ENCODE measurements at places on chromosomes 12 and 14.

- DNase-seq = no peak
Observed at GRCh38 chr14:92416544-92416943, 93.6 kb downstream of the SLC24A4 start.

DNA sequence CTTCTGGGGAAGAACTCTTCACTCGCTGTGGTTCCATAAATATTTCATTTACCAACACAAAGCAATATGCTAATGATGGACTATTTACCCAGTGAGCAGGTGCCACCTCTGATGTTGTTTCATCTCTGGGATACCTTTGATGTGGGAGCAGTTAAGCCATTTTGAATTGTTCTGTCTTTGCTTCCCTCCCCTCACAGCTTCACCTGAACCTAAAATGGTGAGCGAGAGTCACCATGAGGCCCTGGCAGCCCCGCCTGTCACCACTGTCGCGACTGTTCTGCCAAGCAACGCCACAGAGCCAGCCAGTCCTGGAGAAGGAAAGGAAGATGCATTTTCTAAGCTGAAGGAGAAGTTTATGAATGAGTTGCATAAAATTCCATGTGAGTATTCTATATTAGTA, 352.7 kb downstream of the SYT1 start:
- DNase-seq = no peak

GRCh38 chr14:91177073-91178034, 63.5 kb downstream of the DGLUCY start:
- DNase-seq = peak; percentile 68

DNA sequence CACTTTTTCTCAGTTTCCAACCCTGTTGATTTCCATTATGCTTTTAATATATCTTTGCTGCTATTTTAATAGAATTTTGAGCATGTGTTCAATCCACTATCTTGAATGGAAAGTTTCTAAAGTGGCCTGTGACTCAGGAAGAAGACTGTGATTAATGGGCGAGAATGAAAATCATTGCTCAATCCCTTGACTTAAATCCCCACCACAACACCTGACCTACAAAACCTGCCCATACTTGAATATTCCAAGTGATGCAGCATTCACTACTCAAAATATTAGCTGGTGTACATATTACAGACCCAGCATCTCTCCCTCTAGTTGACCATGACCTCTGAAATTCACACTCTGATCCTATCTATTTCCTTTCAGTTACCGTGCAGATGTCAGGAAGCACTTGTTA, 1.3 kb upstream of the OAS3 start:
- DNase-seq = no peak

- no peak for DNase-seq
Observed at GRCh38 chr12:64296301-64296700, 74.2 kb upstream of the KICS2 start.

GRCh38 chr14:34374998-34375740, 86.9 kb downstream of the SPTSSA start:
- no peak for DNase-seq

GRCh38 chr12:123478762-123479161, 20.8 kb downstream of the SNRNP35 start:
- DNase-seq = no peak

DNA sequence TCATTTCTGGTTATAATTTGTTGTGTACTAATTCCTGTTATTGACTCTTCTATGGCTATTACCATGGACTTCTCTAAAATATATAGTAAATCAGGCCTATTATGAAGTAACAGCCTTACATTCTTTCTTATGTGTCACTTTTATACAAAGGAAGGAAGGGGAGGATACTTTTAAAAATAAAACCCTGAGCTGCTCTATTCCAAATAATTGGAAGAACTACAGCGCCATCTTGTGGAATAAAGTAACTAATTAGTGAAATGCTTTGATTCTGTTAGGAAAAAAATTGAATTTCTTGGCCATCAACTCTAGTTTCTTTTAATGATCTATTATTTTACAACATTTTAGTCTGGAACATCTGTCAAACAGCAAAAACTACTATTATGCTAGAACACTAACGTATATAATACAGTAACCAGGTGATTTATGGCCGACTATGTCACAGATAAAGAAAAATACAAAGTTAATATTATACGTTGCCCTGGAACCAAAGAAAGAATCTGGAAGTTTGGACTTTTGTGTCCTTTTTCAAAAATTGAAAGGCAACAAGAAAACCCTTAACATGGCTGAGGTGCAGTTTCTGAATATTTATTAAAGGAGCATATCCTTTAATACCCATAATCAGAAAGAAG, 55.0 kb upstream of the NELL2 start:
- DNase-seq = no peak

- DNase-seq = no peak
Observed at GRCh38 chr12:6567112-6567670, 900 bp downstream of the NOP2 start.

- DNase-seq = no peak
Observed at GRCh38 chr12:101775816-101776215, 36.6 kb upstream of the SYCP3 start.

DNA sequence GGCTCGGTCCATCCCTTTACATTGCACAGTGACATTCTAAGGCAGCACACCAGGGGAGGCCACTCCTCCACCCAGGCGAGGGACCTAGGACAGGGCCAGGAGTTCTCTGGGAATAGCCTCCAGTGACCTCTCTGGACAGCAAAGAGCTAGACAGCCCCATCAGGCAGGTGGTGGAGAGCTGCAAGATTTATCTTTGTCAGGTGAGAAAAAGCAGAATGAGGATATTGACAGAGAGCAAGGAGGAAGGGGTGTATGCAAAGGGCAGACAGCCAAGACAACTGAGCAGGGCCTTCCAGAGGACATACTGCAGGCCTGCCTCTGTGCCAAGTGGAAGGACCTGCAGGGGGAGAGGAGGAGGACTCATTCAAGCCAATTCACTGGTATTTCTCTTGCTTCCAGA, 112.4 kb upstream of the MAX start:
- DNase-seq = no peak

DNA sequence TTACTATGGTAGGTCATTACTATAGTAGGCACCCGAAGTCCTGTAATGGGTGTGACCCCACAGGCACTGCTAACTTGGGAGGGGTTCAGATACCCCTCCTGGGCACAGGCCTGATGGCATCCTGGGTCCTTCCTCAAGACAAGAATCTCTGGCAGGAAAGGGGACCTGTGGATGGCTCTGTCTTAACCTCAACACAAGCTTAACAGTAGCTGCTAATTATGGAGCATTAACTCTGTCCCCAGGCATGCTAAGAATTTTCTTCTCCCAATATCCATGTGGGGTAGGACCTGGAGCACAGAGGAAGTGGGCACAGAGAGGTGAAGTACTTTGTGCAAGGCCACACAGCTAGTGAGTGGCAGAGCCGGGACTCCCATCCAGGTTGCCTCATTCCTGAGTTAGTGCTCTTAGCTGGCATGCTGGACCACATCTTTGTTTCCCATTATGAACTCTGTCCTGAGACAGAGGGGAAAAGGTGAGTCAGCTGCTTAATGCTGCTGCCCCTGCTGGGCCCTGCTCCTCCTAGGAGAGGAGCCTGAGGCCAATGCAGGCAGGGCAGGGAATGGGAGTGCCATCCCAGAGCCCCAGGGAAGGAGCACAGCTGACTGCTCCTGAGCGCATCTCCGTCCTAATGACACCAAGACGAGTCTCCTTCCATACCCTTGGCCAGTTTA, 32.1 kb downstream of the GALNT16 start:
- DNase-seq = no peak

- DNase-seq = no peak
Observed at GRCh38 chr14:85463512-85463911, 66.4 kb upstream of the FLRT2 start.

- no peak for DNase-seq
Observed at GRCh38 chr12:42886160-42886559, 296.6 kb upstream of the PRICKLE1 start.

DNA sequence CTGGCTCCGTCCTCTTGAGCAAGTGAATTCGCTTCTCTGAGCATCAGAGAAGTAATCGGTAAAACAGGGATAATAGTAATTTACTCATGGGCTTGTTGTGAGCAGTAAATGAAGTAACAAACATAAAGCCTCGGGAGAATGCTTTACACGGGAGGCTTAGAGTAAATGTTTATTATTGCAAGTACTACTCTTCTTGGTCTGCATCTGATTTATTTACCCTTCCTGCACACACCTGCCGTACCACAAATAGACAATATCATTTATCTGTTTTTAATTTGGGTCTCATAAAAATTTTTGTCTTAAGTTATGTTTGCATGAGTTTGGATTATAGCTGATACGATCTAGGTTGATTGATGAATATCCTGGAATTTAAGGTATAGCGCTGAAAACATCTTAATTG, 7.8 kb upstream of the COL2A1 start:
- no peak for DNase-seq

- no peak for DNase-seq
Observed at GRCh38 chr12:97312570-97313135, 150.0 kb upstream of the RMST start.

GRCh38 chr12:77591959-77592743, 238.5 kb upstream of the NAV3 start:
- no peak for DNase-seq

DNA sequence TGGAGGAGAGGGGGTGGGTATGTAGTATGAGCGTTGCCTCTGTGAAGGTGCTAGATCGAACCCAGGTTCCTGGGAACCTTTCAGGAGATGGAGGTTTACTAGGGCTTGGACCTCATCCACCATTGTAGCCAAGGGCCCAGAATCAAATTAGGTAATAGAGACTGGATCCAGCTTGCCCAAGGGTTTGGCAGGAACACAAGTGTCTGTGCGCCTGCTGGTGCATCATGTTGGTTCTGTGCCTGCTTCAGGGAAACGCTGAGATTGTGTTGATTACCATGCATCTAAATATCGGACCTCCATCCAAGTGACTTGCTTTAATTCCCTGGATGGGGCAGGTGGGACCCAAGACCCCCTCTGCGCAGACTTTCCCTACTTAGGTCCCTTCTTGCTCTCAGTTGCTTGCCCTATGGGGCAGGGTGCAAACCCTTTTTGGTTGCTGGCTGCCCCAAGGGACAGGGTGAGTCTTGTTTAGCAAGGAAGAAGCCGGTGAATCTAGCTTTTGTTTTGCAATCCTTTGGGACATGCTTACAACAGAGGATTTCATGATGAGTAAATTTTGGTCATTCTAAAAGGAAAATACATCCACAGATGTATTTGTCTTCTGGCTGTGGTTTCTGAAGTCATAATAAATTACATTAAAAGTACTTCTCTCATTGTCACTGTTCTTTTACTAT, 189.8 kb upstream of the PRICKLE1 start:
- DNase-seq = no peak

GRCh38 chr14:29804481-29805266, 123.0 kb downstream of the PRKD1 start:
- DNase-seq = no peak

- DNase-seq = no peak
Observed at GRCh38 chr12:52256584-52256935, 17.9 kb upstream of the KRT86 start.

DNA sequence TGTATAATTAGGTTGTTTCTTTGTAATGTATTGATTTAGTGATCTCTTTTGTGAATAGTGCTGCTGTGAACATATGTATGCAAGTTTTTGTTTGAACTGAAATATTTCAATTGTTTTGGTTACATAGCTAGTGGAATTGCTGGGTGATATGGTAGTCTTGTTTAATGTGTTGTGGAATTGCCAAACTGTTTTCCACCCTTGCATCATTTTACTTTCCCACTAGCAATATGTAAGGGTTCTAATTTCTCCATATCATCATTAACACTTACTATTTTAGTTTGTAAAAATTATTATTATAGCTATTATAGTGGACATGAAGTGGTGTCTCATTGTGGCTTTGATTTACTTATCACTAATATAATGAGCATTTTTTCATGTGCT, 5.9 kb downstream of the G2E3 start:
- no peak for DNase-seq

DNA sequence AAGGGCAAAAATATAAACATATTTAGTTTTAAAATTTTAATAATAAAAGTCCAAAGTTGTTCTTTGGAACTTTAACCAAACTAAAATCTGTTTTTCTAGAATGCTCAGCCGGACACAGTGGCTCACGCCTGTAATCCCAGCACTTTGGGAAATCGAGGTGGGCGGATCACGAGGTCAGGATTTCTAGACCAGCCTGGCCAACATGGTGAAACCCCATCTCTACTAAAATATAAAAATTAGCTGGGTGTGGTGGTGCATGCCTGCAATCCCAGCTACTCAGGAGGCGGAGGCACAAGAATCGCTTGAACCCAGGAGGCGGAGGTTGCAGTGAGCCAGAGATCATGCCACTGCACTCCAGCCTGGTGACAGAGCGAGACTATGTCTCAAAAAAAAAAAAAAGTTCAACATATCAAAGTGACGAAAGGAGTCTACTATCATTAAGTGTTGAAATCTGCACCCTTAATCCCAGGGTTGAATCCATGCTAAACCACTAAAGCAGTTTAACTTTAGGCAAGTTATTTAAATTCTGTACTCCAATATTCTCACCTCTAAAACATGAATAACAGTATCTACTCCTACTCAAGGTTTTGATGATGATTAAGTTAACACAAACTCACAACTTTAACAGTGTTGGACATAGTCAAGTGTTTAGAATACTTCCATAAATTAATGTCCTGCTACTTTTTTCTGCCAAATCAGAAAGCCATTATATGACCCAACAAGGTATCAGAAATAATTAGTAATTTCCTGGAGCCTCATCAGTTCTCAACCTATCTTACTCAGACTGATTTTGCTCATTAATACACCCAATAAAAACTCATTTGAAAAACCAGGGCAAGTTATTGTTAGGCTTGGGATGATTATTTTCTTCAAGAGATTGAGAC, 11.0 kb downstream of the HNRNPC start:
- no peak for DNase-seq

DNA sequence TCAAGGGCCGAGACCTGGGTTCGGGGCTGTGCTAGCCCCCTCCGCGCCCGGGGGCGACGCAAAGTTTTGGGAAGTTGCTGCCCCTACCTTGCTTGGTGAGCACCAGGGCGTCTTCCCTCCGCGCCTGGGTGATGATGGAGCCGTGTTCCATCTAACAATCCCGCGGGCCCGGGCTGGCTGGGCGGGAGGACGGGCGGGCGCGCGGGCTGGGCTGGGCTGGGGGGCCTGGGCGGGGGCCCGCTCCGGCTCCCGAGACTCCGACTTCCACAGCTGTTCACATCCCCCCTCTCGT, 298 bp downstream of the CTDSP2 start:
- DNase-seq = no peak

- peak; percentile 43 for DNase-seq
Observed at GRCh38 chr12:132218915-132219314, 74.7 kb downstream of the NOC4L start.

GRCh38 chr12:95976416-95976832, 19.7 kb downstream of the HAL start:
- no peak for DNase-seq

- DNase-seq = no peak
Observed at GRCh38 chr14:96747006-96747405, 50.2 kb upstream of the VRK1 start.

DNA sequence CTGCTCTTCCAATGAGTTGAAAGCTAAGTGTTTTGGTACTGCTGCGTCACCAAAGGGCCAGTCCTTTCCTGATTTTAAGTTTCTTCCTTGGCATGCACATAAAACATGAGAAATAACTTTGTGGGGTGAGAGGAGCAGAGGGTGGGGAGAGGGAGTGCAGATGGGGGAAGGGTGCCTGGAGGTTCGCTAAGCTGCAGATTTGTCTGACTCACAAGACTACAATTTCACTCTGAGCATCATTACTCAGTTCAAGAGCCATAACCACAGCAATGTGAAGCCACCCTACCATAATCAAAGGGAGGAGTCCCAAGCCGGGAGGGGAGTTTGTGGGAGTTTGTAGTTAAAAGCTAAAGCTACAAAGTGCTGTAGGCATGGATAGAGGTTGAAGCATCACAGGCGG, 136.1 kb downstream of the ANO2 start:
- no peak for DNase-seq

- no peak for DNase-seq
Observed at GRCh38 chr12:93603762-93604161, 31.3 kb downstream of the SOCS2 start.

GRCh38 chr12:120725151-120725658, 421 bp upstream of the ACADS start:
- no peak for DNase-seq

All from activated CD8-positive, alpha-beta memory T cell treated with anti-CD3 and anti-CD28 coated beads, Interleukin-2, amount 50 U/mL, for 4 hours (primary cell).